Activated CD8-positive, alpha-beta memory T cell treated with anti-CD3 and anti-CD28 coated beads for 1 hour (primary cell): ENCODE measurements at places on chromosomes 12 and 14.

GRCh38 chr12:100721169-100721568, 73.4 kb upstream of the ANO4 start:
- no peak for DNase-seq

- no peak for DNase-seq
Measured at GRCh38 chr14:104289507-104289906, 151.1 kb downstream of the KIF26A start.

- DNase-seq, result no peak
Measured at GRCh38 chr12:6662602-6662905, 365 bp downstream of the ING4 start.

GRCh38 chr14:95776798-95777534, 63.0 kb upstream of the TCL1A start:
- DNase-seq, result no peak

DNA sequence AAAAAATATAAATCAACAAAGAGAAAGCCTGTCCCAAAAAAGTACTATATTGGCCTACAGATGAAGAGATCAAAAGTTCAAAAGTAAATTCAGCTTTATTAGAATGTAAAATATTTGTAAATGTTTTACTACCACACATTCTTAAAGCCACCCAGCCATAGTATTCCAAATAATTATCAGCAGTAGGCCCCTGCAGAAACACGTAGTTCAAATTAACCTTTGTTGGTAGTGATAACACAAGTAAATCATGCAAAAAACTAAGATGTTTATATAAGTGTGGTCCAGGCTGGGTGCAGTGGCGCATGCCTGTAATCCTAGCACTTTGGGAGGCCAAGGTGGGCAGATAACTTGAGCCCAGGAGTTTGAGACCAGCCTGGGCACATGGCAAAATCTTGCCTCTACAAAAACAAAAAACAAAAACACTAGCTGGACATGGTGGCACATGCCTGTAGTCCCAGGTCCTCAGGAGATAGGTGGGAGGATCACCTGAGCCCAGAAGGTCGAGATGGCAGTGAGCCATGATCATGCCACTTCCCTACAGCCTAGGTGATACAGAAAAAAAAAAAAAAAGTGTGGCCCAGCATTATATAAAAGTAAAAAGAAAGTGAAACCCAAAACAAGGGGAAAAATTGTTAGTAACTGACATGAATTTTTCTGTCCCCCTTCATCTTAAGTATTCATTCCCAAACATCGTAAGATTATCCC, 17.9 kb downstream of the SPTLC2 start:
- no peak for DNase-seq

GRCh38 chr12:52029685-52030084, 21.6 kb upstream of the NR4A1 start:
- DNase-seq, result no peak

GRCh38 chr12:128977441-128977840, 124.2 kb downstream of the GLT1D1 start:
- no peak for DNase-seq

GRCh38 chr14:34256223-34256622, 205.8 kb downstream of the SPTSSA start:
- DNase-seq, result no peak

DNA sequence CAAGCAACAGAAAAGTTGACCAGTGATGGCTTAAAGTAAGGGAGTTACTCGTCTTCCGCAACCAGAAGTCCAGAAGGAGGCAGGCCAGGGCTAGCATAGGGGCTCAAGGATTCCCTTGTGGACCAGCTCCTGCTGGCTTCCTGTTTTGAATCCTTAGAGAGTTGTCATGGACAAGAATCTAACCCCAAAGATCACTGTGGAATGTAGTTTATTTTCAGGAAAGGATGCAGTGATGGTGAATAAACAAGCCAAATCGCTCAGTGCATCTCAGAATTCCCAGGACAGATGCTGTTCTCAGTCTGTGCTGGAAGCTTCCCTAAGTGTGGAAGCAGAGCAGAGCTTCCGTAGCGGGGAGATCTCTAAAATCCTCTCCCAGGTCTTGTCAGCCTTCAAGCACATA, 311.3 kb downstream of the C12orf75 start:
- no peak for DNase-seq

DNA sequence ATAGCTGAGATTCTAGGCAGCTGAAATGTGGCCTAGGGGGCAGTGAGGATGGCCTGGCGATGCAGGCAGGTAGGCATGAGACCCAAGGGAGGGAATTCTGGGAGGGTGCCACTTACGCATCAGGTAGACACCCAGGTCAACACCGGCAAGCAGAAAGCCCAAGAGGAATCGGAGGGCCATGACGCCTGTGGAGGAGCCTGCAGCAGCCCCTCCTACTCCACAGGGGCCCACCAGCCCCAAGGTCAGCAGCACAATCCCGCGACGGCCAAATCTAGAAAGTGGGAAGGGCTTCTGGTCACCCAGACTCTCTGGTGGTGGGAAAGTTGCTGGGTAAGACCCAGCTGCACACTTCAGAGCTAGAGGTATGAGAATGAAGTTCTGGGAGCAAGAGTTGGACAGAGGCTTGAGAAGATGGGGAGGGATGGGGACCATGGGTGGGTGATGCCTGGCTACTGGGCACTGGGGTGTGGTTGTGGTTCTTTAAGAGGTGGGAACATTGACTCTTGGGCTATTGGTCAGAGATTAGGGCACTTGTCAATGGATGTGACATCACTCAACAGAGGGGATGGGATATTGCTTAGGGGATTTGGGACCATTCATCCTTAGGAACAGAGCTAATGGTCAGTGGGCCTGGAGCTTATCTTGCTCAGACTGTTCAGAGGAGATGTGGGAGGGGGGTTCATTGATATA, 3.4 kb downstream of the SLC22A17 start:
- DNase-seq, result no peak

DNA sequence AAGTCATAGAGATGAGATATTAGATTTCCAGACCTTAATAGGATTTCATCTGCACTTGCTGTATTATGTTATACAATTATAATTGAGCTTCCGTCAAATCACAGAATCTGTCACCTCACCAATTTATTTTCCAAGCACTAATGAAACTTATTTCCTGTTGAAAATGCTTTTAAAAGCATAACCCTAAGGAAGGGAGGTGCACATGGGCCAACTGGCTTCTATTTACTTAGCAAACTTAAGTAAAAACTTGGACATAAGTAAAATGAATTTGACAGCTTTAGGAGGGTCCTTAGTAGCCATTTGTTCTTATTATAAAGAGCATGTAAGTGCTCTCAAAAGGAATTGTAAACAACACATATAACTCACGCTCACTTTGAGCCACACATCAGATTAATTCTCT, 462.2 kb upstream of the TMPO start:
- DNase-seq, result no peak

- no peak for DNase-seq
Measured at GRCh38 chr12:89951050-89951693, 242.5 kb upstream of the ATP2B1 start.

- DNase-seq, result no peak
Measured at GRCh38 chr12:88908345-88908744, 328.1 kb upstream of the KITLG start.

DNA sequence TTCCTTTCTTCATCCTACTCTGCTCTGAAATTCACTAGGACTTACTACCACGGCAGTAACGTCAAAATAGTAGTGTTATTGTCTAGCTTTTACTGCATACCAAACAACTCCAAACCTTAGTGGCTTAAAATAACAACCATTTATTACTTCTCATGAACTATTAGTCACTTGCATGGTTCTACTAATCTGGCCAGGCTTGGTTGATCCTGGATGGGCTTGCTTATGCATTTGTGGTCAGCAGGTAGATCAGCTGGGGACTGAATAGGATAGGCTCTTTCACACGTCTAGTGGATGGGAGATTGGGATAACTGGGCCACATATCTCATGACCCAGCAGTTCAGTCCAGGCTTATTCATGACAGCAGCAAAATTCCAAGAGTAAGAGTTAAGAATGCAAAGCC, 9.4 kb upstream of the SLC35F4 start:
- DNase-seq, result no peak

DNA sequence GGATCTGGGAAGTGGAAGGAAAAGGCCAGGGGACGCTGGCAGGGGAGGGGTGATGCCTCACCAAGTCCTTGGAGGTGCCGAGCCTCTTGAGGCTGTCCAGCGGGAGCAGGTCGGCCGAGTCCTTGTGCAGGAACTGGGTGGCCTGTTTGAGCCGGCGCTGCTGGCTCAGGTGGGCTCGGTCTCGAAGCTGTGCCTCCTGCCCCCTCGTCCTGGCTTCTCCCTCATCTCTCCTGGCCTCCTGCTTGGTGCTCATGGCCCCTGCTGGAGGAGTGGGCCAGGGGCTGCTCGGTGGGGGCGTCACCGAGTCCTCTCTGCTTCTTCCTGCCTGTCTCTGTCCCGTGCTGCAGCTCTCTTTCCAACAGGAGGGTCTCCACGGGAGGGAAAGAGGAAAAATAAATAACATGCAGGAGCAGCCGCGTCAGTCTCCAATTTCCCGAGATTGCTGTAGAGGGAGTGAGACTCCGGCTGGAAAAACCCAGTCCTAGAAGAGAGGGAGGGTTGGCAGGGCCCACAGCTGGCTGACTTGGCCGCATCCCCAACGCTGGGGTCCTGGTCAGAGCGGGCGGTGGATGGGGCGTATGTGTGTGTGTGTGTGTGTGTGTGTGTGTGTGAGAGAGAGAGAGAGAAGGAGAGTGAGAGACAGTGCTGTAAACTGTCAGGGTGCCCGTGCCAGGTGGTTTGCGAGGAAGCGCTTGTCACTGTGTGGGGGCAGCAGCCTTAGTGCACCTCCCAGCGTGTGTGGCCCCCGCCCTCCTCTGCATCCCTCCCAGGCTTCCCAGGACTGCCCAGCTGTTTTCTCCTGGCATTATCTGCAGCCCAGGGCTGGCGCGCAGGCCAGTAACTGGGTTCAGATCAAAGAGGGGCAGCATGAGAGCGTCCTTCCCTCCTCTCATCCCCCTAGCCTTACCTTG, at the start of gene NRIP2:
TSS of gene NRIP2 (minus strand) at position 455 of the 911 bp plus-strand sequence. CDS start at position 403, 52 bp downstream.
- no peak for DNase-seq

DNA sequence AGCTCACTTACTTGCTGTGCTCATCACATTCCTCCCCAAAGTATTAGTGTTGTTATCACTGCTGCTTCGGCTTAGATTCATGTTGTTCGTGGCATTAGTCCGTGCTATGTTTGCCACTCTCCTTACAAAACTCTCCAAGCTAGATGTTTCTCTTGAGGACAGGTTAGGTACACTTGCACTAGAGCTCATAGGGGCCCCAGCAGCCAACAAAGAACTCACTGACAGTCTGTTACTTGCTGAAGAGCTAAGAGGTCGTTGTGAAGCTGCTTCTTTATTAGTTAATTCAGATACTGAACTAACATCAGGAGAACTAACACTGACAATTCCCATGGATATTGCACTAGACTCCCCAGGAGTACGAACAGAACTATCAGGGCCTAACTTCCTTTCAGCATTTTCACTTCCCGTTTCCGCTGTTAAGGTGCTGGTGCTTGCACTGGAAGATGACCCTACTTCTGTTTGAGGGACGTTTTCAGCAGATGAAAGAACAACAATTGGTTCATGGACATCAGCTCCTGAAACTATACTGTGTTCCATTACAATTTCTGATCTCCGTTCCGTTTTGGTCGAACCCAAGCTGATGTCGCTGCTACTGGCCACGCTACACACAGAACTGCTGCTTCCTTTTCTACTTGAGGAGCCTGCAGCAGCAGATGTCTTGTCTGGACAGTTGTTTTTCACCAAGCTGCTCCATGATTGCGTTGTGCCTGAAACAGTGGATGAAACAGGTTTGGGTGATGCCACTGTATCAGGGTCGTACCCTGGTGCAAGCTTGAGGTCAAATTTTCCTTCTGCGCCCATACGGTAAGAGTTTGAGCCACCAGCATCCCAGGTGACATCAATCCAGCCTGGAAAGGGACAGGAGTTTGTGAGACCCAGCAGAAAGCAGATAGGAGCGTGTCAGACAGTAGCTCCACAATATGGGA, 78.7 kb downstream of the HECTD1 start:
- no peak for DNase-seq

DNA sequence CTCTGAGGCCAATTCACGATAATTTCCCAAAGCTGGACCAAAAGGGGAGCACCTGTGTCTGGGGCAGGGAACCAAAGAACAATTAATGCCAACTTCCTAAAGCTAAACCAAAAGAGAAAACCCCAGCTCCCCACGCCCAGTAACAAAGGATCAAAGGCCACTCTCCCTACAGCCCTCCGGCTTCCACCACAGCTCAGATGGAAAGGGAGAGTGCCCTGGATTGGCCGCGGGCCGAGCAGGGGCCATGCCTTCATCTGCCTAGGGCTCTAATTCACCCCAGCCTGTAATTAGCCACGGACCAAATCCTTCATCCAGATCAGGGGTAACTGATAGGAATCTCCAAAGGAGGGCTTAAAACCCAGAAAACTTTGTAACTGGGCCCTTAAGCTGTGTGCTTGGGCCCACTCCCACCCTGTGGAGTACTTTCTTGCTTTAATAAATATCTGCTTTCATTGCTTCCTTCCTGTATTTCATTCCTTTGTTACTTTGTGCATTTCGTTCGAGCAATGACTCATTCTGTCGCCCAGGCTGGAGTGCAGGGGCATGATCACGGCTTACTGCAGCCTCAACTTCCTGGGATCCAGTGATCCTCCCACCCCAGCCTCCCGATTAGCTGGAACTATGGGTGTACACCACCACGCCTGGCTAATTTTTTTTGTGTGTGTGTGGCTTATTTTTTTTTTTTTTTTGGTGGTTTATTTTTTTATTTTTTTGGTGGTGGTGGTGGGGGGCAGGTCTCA, 65.5 kb upstream of the PPP4R3A start:
- no peak for DNase-seq

DNA sequence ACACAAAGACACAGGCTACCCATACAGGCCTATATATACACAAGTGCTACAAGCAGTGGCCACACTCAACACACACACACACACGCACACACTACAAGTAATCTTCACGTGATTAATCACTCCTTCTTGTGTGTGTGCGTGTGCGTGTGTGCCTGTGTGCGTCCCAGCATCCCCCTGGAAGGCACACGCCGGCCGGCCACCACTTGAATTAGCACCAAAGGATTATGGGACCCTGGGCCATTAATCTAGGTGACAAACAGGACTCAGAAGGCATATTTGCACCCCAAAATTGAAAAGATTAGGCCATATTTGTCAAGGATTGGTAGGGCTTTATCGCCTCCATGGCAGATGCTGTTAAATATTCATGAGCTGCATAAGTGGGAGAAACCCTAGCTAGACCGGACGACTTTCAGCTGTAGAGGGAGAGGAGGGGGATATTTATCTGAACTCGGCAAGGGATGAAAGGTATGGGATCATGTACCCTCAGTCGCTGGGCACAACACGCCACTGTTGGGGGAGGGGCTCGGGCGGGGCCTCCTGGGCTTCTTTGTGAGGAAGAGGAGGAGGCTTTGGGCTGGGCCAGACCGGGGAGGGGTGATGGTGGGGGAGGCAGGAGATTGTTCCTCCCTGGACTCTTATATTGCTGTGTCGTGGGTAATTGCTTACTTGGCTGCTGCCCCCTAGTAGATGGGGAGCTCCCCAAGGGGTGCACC, 89.6 kb upstream of the LHX5 start:
- DNase-seq, result no peak

DNA sequence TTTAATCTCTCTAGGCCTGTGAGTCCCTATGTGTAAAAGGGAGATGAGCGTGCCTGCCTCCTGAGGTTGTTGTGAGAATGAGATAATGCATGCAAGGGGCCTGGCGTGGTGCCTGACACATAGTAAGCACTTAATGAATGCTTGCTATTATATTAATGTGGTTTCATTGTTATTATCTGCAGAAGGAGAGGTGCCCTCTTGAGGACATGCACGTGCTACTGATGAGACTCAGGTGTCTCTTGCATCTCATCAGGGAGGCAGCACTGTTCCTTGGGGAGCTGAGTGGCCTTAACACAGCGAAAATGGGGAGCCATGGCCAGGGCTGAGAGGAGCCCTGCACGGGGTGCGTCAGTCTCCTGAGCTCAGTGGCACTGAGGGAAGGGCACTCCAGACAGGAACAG, 29.9 kb upstream of the BCDIN3D start:
- no peak for DNase-seq
